Progenitor cell of endocrine pancreas (in vitro differentiated cells): ENCODE measurements at places on chromosomes 11 and 22.

DNA sequence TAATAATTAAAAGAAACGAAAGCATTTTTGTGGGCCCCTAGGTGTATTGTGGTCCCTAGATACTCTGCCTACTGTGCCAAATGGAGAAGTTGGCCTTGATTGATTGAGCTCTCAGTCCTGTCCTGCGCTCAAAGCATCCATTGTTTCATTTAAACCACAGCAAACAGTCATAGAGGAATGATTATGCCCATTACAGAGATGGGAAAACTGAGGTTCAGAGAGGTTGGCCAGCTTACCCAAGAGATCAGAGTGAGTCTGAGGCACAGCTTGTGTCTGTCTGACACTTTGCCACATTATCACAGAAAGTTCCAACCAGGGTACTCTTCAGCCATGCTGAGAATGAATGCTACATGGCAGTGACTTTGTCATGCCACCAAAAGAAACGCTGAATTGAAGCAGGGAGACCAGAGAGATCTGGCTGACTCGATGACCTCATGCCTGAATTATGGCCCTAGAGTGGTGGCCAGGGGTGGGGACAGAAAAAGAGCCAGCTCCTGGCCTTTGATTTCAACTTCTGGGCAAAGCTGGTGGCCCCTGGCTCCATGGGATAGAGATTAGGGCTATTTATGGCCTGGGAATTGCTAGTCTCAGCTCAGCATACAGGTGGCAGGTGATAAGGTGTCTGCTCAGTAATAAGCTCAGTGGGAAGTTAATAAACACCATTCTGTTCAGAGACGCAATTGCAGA, 180.5 kb downstream of the MIAT start:
- no peak for DNase-seq

DNA sequence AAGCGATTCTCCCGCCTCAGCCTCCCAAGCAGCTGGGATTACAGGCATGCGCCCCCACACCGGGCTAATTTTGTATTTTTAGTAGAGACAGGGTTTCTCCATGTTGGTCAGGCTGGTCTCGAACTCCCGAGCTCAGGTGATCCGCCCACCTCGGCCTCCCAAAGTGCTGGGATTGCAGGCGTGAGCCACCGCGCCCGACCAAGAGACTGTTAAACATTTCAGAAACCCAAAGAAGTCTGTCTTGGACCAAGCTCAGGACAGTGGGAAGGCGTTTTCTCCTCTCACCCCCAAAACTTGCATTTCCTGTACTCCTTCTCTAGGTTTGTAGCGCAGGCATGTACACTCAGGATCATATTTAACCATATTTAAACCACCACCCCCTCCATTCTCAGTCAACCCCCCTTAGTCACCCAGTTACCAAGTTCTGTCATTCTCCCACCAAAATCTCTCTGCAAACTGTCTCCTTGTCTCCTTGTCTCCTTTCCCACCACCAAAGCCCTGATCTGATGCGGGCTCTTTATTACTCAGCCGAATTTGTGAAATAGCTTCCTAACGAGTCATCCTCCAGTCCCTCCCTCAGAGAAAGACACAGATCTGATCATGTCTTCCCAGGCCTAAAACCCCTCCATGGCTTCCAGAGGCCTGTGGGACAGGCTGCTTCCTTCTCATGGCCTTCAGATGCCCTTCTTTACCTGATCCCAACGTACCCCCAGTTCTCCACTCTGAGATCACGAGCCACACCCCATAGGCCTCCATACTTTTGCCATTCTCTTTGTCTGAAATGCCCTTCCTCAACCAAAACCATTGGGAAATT, 29.0 kb upstream of the CREB3L1 start:
- no peak for DNase-seq

DNA sequence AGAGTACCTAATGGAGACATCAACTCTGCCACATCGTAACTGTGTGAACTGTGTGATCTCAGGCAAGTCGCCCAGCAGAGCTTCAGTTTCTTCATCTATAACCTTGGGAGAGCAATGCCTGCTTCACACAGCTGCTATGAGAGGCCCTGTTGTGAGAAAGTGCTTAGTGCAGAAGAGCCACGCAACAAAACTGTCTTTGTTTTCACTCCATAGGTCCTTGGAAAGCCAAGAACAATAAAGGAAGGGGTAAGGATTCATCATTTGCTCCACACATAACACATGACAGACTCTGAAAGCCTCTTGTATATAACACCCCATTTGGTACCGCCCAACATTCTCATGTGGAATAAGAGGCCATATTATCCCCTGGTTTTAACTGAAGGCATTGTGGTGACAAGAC, 231.9 kb upstream of the ISX start:
- no peak for DNase-seq

DNA sequence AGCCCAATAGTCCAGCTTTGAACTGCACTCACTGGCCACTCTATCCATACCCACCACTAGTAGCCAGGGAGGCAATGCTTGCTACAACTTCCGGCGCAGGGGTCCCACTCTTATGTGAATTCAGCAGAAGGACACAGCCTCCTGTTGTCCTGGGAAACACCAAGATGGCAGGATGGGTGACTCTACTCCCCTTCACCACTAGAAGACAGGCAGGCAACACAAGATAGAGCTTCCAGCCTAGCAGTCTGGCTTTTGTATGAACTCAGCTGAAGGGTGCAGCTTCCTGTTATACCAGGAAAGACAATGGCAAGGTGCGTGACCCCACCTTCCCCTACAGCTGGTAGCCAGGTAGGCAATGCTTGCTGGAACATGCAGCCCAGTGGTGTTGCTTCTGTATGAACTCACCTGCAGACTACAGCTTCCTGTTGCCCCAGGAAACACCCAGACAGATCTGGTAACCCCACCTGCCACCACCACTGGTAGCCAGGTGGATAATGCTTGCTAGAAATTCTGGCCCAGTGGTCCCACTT, 205.2 kb upstream of the KIRREL3 start:
- no peak for DNase-seq

GRCh38 chr11:28108958-28109357, 770 bp downstream of the METTL15 start:
- DNase-seq: no peak

DNA sequence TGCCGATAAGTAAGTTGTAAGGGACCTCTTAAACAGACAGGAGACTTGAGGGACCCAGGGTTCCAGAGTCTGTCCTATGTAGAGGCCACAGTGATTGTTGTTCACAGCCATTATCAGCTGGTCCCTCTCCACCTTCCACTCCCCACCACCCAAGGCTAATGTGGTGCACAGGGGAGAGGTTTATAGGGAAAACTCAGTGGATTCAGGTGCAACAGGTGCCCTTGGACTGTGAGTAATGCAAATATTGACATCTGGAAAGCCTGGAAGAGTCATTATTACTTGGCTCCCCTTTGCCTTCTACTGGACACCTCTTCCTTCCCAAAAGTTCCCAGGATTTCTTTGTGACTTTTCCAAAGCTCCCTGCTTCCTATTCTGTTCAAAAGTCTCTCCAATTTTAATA, 441.1 kb upstream of the CCDC90B start:
- DNase-seq: no peak
